IMR-90 (cell line): ENCODE measurements at places on chromosomes 2 and 18. TPM values are rescaled to one million over a fixed set of nuclear protein-coding genes. Genes with fewer than 3 reads are reported as not detected.

GRCh38 chr2:232993231-232993821 is 19.7 kb downstream of the NGEF start:
- no peak for DNase-seq

GKN2 gene
- not detected in 2 replicates for total RNA-seq

- no peak for DNase-seq
Observed at GRCh38 chr18:49228187-49228586, 232.3 kb downstream of the DYM start.

DNA sequence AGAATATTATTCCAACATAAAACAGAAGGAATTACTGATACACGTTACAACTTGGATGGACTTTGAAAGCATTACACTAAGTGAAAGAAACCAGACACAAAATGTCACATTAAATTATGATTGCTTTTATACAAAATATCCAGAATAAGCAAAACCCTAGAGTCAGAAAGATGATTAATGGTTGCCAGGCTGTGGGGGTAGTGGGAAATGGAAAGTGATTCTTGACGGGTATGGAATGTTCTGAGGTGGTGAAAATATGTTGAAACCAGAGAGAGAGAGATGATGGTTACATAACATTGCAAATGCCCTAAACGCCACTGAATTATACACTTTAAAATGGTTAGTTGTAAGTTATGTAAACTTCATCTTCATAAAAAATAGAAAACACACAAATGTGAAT is 1057.2 kb upstream of the TMEFF2 start:
- no peak for DNase-seq

GRCh38 chr2:17482651-17483050 is 35.6 kb downstream of the RAD51AP2 start:
- DNase-seq = peak; percentile 1

DNA sequence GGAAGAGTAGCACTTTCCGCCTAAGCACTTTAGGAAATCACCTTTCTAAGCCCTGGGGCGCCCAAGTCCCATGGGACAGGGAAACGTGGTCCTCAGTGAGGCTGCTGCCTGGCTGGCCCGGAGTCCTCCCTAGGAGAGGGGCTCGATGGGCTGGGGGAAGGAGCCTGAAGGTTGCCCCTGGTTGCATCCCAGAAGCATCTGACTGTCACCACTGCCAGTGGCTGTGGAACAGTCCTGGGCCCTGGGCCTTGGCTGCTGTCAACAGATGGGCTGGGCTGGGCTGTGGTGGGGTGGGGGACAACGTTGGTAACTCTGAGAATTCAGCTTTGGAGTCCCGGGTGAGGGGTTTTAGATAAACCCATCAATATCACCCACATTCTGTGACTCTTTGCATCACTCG is 22.5 kb downstream of the ASB1 start:
- no peak for DNase-seq

GRCh38 chr2:9778471-9779316 is 64.6 kb upstream of the TAF1B start:
- no peak for DNase-seq

GRCh38 chr18:13290856-13291271 is 72.3 kb downstream of the LDLRAD4 start:
- DNase-seq = no peak

- no peak for DNase-seq
Observed at GRCh38 chr2:223044916-223045700, 6.9 kb upstream of the KCNE4 start.

- DNase-seq = no peak
Observed at GRCh38 chr2:102296449-102296848, 14.9 kb upstream of the IL1RL1 start.

PLB1 gene
- total RNA-seq = 0.90 and 1.4 TPM in 2 replicates

SCYGR4 gene
- not detected in 2 replicates for total RNA-seq

GRCh38 chr2:219844401-219845091 is 217.1 kb downstream of the SLC4A3 start:
- no peak for DNase-seq

GRCh38 chr2:33291278-33292013 is 185.0 kb upstream of the RASGRP3 start:
- DNase-seq = peak; percentile 86

SKOR2 gene
- not detected in 2 replicates for total RNA-seq

GRCh38 chr2:52391621-52392020 is 1359.7 kb upstream of the NRXN1 start:
- DNase-seq = peak; percentile 24

DNA sequence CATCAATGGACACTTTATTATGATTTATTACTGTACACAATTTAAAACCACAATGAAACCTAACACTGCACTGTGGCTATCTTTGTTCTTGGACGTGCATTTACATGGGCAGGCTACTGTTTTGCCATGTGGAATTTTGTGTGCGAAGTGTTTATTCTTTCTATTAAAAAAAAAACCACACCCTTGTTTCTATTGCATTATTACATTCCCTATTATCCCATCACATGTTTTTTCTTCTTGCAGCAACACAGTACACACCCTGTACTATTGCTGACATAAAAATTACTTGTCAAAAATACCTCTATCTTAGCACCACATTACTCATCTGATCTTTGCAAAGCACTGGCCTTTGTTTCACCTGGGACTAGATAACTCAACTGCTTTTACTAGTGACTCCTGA is 1.5 kb downstream of the RNF152 start:
- no peak for DNase-seq

CIB4 gene
- total RNA-seq = not detected in 2 replicates

TPGS2 gene
- 151 and 201 TPM in 2 replicates for total RNA-seq

DNA sequence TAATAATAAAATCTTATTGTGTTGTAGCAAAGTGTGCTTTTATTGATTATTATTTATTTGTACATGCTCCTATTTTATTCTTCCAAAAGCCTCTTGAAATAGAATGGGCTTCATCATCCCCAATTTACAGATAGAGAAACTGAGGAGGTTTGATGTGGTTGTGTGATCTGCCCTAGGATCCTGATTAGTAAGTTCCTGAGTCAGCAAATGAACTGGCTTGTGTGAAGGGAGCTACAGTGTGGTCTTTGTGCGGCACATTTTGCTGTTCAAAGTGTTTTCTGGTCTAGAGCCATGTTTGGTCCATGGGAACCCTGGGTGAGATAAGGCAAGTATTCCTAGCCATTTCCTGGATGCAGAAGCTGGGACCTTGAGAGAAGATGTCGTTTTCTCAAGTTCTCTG is 326.9 kb downstream of the MEIS1 start:
- DNase-seq = no peak

DNA sequence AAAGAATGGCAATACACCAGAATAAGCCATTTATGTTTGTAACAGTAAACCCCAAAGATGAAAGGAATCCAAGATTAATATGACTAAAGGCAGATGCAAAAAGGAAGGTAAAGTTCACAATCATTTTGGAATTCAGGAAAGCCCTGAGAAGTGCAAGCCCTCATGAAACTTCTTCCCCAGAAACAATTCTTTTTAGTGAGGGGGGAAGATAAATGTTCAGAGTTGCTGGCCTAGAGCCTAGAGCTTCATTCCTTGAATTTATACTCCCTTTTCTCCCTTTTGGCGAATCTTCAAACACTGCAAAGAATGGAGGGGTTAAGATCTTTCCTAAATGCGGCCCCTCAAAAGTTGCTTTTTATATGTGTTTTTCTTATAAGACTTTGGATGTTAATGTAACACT is 368.8 kb downstream of the MEIS1 start:
- peak; percentile 86 for DNase-seq

UGT1A1 gene
- total RNA-seq = not detected in 2 replicates

GRCh38 chr2:46332686-46333281 is 35.6 kb downstream of the EPAS1 start:
- peak; percentile 45 for DNase-seq
